ENCODE measurements at places on chromosomes 6 and 20.

DNA sequence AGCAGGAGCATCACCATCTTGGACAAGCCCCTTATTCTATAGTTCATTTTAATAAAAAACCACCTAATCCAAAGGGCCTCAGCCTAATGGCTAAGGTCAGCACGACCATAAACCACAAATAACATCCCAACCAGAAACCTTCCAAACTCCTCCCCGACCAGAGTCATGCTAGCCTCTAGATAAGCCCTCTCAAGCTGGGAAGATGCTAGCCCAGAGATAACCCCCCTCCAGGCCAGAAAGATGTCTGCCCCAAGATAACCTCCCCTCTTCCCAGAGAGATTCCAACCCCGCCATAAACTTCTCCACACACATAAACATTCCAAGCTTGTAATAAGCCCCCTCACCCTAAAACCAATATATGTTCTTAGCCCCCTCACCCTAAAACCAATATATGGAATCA, 38.5 kb upstream of the OR14J1 start:
- no peak for DNase-seq

DNA sequence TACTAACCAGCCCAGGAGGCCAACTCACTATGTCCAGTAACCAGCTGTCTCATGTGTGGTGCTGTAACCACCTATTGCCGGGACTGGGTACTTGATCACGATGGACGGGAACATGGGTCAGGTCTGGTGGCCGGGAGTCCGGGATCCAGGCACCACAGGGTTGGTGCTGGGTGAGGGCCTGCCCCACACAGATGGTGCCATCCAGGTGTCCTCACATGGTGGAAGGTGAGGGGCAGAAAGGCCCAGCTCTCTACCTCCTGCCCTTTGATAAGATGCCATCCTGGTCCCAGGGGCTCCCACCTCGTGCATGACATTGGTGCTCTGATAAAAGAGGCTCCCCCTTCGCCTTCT, 116.3 kb downstream of the TAF4 start:
- DNase-seq, result no peak

GRCh38 chr20:62763404-62763803, 32.9 kb upstream of the MRGBP start:
- no peak for DNase-seq

DNA sequence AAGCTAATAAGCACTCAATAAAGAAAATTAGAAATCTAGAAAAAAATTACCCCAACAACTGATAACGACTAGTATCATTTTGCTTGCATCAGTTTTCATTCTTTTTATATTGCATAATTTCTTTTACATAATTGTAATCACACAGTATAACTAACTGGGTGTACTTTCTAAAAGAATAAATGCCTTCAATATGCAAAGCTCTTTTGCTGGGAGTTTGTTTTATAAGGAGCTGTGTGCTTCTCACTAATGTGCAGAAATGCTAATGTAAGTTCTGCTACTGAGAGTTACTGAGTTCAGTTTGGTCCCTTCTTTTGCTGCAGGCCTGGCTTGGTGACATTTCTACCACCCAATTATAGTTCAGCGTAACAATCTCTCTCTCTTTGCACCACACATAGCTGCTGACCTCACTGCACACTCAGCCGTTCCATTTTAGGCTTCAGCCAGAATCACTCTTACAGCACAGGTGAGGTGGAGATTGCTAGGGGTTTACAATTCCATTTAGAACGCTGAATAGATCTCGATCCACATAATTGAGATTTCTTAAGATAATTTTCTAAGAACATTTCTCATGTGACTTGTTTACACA, 20.9 kb upstream of the KLHL31 start:
- DNase-seq, result no peak

DNA sequence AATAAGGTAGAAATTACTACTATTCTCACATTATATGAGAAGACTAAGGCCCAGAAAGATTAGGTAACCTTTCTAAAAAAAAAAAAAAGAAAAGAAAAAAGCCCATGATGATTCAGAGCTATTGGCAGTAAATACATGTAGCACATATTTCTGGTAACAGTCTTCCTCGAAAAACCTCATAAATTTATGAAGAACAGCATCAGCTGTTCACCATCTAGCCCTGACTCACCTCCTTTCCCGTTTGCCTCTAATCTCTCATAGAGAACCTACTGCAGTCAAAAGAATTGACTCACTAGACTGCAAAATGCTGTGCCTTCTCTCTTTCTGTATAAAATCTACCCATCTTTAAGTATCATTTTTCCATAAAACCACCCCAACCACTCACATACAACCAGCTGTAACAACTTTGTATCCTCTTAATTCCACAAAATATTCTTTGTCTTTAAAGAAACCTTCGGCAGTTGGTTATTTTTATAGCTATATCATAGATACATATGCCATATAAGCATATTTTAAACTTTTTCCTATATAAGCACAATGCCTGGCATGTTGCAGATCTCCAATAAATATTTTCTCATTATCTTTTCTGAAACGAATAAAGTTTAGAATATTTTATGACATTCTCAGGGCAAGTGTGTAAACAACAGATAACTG, 152.7 kb upstream of the ENPP5 start:
- peak; percentile 26 for DNase-seq

DNA sequence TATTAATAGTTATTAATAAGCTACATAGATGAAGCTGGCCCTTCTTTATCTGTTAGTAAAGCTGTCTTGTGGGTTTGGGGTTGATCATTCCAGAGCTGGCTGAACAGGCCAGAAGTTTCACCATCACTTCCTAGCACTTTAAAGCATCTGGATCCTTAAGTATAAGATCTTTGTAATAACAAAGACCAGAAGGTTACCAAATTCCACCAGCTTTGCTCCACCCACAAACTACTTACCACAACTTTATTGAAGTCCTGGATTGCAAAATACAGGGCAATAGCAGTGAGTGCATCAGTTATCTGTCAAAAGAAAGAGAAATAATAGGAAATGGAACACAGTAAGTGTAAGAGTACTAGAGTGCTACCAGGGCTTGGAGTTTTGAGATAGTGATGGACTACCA, 33.0 kb downstream of the PIGU start:
- no peak for DNase-seq

- no peak for DNase-seq
These were observed 982 bp downstream of the DNAJC5 start for GRCh38 chr20:63895952-63896263.

DNA sequence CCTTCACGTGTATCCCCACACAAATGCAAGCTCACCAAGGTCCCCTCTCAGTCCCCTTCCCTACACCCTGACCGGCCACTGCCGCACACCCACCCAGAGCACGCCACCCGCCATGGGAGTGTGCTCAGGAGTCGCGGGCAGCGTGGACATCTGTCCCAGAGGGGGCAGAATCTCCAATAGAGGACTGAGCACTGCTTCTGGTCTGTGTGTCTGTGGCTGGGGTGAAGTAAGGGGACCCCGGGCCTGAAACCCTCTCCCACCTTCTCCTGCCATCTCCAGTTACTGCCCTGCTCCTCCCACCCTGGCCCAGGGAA, 8.3 kb downstream of the MYL9 start:
- no peak for DNase-seq

DNA sequence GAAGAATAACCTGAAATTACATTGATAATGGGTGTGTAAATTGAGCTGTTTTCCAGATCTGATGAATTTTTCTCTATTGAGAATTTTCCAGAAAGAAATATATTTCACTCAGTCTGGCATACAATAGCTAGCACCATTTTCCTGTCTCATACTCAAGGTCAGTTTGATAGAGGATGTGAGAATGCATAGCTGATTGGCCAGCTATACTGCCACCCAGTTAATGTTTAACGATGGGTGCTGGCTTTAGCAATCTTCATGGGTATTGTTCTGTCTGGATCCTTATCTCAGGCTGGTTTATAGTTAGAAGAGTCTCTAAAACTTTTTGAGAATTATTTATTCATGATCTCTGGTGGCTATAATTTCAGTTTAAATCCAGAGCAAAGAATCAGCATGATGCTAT, 147.4 kb downstream of the HDGFL1 start:
- no peak for DNase-seq

DNA sequence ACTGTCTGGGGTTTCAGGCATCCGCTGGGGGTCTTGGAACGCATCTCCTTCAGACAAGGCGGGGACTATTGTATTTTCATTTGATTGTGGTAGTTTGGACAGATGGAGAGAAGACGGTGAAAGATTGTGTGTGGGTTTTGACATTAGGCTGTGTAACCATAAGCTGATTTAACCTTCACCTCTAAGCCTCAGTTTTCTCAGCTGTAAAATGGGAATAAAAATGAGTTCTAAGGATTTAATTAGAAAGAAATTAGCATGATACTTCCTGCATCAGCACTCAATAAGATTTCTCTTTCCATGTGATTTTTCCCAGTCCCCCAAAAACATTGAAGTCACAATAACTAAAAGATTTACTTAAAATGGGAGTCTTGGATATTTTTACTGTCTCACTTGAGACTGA, 78.1 kb downstream of the CBFA2T2 start:
- DNase-seq, result no peak

DNA sequence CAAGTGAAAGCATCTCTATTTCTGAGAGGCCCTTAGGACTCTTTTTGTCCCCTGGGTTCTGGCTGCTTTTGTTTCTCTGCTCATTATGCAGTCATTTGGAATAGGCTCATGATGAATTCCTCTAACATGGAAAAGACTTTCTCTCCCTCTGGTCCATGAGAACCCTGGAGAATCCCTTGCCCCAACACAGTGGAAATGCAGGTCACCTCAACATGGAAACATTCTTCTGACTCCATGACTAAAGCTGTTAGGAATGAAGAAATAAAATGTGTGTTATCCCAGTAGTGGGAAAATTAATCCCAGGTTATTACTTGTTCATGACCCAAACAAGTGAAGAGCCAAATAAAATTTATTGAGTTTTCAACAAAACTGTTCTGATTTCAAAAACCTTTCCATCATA, 458.6 kb downstream of the EPM2A start:
- DNase-seq, result no peak

DNA sequence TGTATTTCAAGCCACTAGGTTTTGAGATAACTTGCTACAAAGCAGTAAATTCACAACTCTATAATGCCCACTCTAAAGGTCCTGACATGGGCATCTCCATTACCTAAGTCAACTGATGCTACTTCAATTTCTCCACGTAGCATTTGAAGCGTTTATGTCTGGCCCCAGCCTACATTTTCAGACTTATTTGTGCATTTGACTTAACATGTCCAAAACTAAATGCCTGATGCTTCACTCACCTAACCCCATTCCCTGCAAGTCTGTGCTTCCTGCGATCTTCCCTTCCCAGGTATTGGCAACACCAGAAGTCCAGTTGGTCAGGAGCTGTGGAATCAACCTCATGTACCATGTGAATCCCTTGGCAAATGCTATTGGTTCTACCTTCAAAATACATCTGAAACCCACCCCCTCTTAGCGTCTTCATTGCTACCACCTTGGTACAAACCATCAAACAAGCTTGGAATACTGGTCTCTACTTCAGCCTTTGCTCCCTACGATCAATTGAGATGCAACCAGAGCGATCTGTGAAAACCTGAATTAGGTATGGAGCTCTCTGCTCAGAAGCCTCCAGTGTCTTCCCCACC, 12.8 kb upstream of the ZNFX1 start:
- DNase-seq, result no peak

GRCh38 chr6:21850691-21851090, 257.1 kb downstream of the SOX4 start:
- DNase-seq, result no peak

- DNase-seq, result no peak
These were observed 25.4 kb downstream of the DOP1A start for GRCh38 chr6:83092756-83093399.

- no peak for DNase-seq
These were observed 9.2 kb downstream of the GTSF1L start for GRCh38 chr20:43717616-43717995.

- DNase-seq, result no peak
These were observed 77.1 kb downstream of the FARS2 start for GRCh38 chr6:5338177-5338960.

GRCh38 chr6:116229287-116229913, 24.5 kb downstream of the TSPYL4 start:
- no peak for DNase-seq

GRCh38 chr6:12334526-12335130, 44.5 kb downstream of the EDN1 start:
- no peak for DNase-seq

GRCh38 chr6:84836366-84836765, 72.0 kb upstream of the TBX18 start:
- DNase-seq, result no peak

- no peak for DNase-seq
These were observed 31.5 kb downstream of the PDE7B start for GRCh38 chr6:135883045-135883444.

- no peak for DNase-seq
These were observed 64.6 kb downstream of the RPP40 start for GRCh38 chr6:4939241-4939640.
